ENCODE measurements at places on chromosomes 1 and 21.

DNA sequence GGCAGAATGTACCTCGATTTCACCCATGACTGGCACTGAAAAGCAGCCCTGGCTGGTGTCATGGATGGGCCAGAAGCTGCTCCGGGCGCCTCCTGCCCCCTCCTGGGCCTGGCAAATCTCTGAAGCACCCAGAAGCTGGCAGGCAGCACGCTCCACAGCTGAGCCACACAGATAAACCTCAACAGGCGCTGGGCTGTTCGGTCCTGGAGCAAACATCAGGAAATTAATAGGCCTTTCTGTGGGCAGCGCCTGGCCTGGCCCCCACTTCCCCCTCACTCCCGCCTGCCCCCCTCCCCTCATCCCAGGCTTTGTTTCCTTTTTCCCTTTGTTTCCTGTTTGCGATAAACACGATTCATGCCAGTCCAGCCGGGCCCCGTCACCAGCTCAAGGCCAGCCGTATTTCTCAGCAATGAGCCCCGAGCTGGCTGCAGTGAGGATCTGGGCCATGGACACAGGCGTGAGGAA lies 20.1 kb upstream of the DISP3 start:
- DNase-seq = no peak

DNA sequence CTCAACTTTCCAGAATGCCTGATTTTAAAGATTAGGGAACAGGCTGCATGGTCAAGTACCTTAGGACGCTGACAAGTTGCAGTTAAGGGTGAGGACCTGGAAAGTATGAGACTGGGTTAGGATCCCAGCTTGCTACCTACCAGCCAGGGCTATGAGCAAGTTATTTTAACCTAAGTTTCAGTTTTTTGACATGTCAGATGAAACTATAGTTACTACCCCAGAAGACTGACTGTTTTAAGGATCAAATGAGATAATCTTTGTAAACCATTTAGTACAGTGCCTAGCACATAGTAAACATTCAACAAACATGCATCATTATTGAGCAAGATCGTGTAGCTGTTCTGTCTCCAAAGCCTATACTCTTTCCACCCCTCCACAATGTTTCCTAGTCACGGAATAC lies 14.4 kb downstream of the THEMIS2 start:
- no peak for DNase-seq

DNA sequence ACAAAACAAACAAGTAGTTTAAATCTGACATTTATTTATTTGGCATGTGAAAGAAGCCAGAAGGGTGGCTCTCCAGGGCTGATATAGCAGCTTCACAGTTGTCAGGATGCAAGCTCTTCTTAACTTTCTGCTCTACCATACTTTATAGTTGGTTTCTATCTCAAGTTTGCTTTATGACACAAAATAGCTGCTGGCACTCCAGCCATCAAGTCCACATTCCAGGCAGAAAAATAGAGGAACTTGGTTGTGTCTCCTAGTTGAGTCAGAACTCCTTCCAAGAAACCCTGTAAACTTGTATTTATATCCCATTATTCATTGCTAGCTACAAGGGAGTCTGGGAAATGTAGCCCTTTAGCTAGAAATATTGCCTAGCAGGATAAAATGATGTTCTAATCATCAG lies 24.0 kb upstream of the STUM start:
- no peak for DNase-seq

GRCh38 chr1:204102739-204103430 lies 30.0 kb downstream of the SOX13 start:
- DNase-seq = no peak

GRCh38 chr1:82565546-82565945 lies 764.8 kb downstream of the ADGRL2 start:
- DNase-seq = no peak

DNA sequence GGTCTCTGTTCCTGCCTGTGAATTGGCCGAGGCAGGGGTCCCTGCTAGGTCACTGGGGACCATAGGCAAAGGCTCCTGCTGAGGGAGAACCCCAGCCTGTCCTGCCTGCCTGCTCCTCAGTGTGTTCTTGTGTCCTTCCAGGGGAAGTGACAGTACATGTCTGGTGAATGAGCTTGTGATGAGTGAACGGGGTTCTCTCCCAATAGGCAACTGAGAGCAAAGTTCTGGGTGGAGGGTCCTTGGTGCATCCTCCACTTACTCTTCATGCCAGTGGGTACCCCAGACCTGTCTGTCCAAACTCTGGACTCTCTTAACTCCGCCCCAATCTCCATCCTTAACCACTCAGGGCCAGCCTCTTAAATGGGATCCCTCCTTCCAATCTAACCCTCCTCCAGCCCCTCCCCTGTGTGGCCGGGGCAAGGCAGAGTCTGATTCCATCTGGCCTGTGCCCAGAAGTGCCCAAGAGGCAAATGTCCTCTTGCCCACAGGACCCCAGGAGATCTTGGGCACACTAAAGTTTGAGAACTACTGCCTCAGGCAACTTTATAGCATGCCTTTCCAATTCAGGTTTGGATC lies 2.0 kb downstream of the XKR8 start:
- DNase-seq = no peak

DNA sequence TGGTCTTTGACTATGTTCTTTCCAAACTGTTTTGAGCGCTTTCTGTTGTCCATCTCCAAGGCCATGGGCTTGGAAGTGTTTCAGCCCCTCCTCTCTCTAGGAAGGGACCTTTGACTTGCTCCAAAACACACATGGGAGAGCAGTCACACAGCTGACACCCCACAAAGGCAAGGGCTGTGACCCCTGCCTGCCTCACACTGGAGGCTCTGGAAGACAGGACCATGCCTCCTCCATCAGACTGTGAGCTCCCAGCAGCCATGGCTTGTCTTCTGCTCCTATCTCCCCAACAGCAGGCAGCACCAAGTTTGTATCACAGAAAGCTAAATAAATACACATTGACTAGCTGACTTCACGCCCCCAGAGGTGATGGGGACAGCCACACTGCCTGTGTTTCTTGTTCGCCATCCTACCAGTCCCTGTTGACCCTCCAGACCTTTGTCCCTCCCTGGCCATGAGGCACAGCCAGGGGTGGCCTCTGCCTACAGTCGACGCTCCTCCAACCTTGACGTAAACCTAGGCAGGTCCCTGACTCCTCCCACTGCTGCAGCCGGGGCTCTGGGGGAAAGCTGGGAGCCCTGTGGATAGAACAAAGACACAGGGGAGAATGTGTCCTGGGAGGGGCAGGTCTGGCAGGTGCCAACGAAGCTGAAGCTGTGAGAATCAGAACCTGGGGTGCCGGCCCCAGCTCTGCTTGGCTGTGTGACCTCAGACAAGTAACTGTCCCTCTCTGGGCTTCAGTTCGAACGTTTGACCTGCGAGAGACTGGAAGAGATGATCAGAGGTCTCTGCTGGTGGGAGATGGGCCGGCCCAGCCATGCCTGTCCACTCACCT lies 4.8 kb downstream of the PLA2G2F start:
- DNase-seq = no peak

DNA sequence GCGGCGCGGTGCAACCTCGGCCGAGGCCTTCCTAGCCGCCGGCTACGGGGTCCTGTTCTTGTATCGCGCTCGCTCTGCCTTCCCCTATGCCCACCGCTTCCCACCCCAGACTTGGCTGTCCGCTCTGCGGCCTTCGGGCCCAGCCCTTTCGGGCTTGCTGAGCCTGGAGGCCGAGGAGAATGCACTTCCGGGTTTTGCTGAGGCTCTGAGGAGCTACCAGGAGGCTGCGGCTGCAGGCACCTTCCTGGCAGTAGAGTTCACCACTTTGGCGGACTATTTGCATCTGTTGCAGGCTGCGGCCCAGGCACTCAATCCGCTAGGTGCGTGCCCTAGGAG lies 379 bp downstream of the PPCS start:
- DNase-seq = peak; percentile 46

DNA sequence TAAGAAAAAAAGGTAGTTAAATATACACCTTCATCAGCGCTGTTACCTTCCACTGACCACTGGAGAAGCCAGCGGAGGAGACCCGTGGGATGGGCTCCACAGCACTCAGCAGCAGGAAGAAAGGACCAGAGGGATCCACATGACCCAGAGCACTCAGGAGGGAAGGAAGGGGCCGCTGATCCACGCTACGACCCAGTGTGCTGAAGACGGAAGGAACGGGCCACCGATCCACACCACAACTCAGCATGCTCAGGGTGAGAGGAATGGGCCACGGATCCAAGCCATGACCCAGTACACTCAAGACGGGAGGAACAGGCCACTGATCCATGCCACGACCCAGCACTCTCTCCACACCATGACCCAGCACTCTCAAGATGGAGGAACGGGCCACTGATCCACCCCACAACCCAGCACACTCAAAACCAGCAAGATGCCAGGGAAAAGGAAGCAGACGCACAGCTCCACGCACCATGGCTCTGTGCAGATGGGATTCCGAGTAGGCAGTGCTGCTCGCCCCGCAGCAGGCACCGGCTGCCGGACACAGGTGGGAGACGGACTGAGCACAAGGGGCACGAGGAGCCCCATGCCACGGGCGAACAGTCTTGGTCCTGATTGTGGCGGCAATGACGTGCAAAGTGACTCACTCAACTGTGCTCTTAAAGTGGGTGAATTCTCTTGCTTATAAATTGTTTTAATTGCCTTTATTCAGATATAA lies 8.7 kb downstream of the WRAP73 start:
- no peak for DNase-seq

GRCh38 chr1:50262436-50262835 lies 153.7 kb downstream of the ELAVL4 start:
- DNase-seq = no peak

DNA sequence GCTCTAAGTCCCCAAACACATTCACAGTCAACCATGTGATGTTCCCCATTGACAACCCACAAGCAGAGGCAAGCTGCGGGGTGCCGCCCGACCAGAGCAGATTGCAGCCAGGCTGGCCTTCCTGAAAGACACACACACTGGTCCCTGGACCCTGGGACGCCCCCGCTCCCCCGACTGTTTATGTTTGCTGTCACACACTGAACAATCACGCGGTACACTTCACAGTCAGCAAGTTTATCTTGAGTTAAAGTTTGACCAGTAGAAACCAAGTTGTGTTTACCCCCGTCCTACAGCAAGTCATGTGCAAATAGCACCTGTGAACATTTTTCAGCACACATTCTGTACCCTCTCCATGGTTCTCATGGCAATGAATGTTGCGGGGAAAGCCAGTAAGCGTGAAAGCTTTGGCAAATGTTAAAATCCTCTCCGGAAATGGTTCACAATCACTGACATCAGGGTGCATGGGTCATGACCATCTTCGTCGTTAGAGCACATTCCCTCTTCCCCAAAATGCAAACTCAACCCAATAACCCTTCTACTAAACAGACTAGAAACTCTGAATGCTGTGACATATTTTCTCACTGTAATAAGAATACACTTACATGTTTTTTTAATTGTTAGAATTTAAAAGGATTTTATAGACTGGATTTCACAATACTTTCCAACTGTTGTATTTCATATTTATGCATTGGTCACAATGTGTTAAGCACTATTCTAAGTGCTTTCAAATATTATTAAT lies 33.3 kb upstream of the IRF2BP2 start:
- DNase-seq = no peak

- DNase-seq = no peak
These were observed 12.7 kb downstream of the SIPA1L2 start for GRCh38 chr1:232617237-232617636.

Measured in right renal cortex interstitium (tissue), 3 donors.